ENCODE measurements at places on chromosomes 11 and 22.

- DNase-seq: no peak
Measured at GRCh38 chr11:131254254-131254653, 116.2 kb upstream of the NTM start.

- no peak for DNase-seq
Measured at GRCh38 chr11:45079943-45080719, 66.3 kb upstream of the PRDM11 start.

DNA sequence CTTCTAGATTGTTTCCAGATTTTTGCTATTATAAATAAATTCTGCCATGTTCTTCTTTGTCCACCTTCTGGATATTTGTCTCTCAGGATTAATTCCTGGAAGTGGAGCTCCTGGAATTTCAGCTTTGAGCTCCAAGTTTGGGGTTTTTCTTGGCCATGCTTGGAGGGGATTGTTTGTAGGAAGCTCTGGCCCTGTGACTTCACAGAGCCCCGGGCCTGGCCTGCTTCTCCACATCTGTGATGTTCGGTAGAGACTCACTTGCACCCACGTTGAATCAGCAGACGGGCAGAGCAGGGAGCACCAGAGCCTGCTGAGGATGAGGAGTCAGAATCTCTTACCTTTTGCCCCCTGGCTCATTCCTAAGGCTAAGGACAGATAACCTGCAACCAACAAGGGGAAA is 35.7 kb downstream of the LRRC32 start:
- no peak for DNase-seq

- no peak for DNase-seq
Measured at GRCh38 chr11:6488342-6488741, 7.0 kb downstream of the TIMM10B start.

DNA sequence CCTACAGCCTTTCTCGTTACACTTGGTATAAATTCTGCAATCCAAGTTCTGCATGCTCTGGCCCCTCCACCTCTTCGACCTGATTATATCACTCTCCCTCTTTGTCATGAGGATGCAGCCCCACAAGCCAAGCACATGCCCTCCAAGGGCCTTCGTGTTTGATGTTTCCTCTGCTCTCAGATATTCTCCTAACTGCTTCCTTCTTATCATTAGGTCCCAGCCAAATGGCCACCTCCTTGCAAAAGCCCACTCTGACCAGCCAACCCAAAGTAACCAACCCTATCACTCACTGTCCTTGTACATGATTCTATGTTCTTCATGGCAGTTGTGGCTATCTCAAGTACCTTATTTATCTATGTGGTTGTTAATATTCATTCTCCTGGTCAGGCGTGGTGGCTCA is 38.3 kb upstream of the LRRC55 start:
- no peak for DNase-seq

DNA sequence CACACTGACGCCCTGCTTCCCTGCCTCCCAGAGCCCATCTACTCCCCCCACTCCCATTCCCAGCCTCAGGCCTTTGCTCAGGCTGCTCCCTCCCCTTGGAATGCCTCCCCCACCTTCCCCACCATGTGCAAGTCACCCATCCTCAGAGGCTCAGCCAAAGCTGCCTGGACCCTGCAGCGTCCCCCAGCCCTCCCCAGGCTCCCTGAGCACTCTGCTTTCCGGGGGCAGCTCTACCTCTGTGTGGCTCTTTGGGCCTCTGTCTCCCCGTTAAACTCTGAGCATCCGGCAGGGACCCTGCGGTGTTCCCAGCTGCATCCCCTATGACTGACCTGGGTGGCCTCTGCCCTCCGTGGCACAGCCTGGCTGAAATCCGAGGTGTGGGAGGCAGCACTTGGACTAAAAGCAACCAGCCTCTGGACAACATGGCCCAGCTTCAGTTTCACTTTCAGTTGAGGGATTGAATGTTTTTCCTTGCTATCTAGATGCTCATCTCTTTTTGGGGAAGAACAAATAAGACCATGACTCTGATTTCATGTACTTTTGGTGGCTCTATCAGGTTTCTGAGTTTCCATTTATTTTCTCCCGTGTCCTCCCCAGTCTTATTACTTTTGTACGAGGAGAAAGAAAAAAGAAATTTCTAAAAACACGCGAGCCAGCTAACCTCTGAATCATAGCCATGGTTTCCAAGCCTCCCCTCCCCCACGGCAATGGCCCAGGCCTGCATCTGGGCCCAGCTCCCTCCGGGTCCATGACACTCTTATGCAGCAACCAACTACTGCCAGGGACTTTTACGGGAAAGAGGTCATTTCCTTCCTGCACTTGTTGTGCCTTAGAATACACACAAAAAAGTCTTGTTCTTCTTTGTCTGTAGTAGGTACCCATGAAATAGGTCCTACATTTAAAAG is 3.8 kb downstream of the APOL3 start:
- peak; percentile 29 for DNase-seq

DNA sequence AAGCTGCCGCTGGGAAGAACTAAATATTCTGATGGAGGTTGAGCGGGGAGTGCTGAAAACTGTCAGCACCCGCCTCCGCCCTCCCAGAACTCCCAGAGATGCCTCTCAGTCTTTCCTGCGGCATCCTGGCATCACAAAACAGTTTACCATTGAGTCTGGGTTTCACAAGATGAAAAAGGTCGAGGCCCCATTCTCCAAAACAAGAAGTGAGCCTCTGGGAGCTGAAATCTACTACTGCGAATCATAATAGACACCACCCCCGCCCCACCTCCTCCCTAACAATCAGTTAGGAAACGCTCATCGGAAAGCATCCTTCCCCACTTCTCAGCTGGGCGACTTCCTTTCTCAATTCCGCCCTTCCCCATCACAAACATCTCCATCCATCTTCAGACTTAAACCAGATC is 1.0 kb downstream of the SUN2 start:
- DNase-seq: peak; percentile 45

DNA sequence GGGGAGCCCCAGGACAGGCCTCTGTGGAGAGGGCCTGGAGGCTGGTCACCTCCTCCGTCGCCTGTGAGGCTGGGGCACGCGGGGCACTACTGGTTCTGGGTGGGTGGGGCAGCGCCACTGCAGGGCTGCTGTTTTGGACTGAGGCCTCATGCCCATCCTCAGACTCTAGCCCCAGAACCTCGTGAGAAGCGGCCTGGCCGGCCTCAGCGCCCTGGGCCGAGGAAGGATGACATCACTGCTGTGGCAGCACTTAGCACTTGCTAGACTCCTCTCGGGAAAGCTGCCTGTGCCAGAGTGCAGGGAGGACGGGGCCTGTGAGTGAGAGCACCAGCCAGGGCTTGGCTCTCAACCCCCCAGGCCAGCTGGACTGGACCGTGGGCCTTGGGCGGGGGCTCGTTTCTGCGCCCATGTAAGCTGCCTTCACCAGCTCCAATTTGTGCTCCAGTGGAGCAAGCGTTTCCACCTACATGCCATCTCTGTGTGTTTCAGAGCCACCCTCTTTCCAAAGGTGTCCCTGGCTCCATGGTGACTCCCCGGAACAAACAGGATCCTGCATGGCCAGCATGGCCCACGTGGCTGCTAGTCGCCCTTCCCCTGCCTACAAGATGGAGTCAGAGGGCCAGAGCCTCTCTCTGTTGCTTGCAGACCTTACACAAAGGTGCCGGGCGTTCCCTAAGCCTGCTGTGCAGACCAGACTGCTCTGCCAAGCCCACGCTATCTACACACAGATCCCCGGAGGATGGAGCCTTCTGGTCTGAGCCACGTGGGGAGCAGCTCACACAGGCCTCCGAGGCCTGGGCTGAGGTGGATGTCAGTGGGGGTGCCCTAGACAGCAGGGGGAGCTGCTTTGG is 102.9 kb downstream of the CTTN start:
- DNase-seq: no peak

- DNase-seq: no peak
Measured at GRCh38 chr11:32255841-32256240, 165.0 kb downstream of the RCN1 start.

DNA sequence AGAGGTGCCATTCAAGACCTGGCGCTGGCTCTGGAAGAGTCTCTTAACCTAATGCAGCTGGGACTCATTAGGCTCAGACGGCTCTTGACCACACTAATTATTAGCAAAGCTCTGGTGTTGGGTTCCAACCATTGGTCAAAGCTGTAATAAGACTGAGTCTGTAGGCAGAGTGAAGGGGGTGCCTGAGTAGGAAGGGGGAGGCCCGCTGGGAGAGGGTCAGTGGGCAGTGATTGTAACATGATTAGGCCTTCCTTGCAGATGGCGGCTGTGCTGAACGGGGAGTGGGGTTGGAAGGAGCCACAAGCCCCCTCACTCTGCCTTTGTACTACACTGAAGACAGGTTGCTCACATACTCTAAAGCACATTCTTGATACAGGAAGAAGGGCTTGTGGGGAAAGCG is 5.2 kb downstream of the SRPRA start:
- DNase-seq: no peak

GRCh38 chr11:60879971-60880588 is 12.7 kb downstream of the ZP1 start:
- DNase-seq: no peak

DNA sequence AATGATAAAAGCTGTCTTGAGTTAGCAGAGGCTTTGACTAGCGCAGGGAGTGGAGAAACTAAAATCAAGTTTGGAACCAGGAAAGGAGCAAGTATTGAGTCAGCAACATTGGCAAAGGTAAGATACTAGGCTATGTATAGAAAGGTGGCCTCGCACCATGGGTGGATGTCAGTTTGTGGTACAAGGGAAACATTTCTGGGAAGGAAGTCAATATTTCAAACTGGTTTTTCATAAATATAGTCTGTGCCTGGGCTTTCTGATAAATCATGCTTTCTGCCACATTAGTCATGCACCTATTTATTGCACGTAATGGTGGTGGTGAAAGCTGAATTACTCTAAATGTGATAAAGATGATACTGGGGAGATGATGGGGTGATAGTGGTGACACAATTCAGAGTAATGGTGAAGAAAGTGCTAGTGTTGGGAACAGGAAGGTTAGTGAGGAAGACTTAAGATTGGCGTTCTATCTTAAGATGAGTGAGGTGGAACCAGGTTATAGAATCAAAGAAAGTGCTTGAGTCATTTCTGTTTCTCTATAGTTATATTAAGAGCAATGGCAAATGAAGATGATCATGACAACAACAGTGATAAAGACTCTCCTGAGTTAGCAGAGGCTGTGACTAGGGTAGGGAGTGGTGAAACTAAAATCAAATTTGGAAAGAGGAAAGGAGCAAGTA is 729.0 kb downstream of the FAM181B start:
- no peak for DNase-seq

GRCh38 chr11:118099838-118100556 is 13.2 kb upstream of the SMIM35 start:
- DNase-seq: no peak

DNA sequence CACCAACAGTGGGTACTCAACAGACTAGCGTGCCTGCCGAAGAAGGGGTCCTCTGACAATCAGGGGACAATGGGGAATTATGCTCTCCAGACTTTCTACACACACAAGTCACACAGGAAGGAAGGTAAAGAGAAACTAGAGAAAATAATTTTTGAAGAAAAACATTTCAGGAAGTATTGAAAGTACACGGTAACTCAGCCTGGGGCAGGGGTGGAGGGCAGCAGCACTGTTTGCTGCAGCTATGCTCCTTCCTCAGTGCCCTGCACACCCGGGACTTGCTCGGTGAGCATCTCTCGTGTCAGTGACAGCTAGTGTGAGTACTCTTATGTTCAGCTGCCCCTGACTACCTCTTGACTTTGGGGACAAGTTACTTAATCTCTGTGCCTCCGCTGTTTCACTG is 18.0 kb upstream of the APOA1 start:
- no peak for DNase-seq

GRCh38 chr11:35792846-35793192 is 130.2 kb downstream of the TRIM44 start:
- no peak for DNase-seq

- no peak for DNase-seq
Measured at GRCh38 chr11:27619039-27619574, 81.1 kb downstream of the BDNF start.

DNA sequence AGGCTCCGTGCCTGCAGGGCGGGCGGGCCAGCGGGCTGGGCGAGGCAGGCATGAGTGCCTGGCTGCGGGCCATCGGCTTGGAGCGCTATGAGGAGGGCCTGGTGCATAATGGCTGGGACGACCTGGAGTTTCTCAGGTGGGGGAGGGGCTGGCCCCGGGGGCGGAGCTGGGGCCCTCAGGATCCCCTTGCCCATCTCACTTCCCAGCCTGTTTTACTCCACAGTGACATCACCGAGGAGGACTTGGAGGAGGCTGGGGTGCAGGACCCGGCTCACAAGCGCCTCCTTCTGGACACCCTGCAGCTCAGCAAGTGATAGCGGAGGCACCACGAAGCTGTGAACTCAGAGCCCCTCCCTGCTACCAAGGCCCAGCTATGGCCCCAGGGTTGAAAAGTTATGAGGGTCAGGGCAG is 5.9 kb downstream of the PHOX2A start:
- peak; percentile 58 for DNase-seq

DNA sequence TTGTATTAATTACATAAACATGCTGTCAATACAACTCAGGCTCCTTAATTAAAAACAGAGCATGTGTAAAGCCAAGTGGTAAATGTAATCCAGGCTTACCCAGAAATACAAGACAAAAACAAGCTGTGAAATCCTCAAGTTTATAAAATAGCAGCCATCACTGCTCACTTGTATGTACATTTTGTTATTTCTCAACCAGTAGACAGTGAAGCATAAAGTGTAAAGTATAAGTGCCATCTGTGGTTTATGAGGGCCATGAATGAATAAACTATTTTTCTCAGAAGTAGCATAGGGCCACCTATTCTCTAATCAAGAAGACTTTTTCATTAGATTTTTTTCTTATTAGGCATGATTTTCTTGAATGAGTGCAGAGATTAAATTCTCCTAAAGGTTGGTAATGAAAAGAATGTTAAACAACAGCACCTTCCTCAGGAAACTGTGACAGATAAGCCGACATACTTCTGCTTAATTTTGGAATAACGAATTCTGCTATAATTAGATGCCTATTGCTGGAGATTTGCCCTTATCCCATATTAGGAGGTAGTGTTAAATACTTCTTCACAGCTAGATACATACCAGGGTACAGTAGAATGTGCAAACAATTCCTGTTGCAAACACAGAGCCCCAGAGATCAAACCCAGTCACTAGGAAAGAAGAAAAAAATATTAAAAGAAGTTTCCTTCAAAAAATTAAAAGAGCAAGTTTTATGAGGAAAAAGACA is 13.0 kb downstream of the SLC5A12 start:
- DNase-seq: no peak

DNA sequence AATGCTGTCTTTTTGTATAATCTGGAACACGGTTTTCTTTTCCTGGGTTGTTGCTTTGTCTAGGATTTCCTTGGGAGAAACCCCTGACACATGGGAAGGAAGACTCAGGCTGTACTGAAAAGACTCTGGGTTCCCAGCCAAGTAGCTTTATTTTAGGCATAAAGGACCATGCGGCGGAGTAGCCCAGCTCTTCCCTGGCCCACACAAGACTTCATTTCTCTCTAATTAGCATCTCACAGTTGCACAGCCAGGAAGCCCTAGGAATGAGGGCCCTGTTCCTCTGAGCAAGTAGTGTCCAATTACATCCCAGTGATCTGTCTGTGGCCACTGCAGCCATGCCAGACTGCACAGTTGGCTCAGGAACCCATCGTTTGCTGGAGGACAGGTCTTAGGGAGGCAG is 319.5 kb downstream of the TENM4 start:
- DNase-seq: no peak

GRCh38 chr11:2207773-2208621 is 36.4 kb upstream of the TH start:
- no peak for DNase-seq

GRCh38 chr11:119018074-119018938 is at the start of the genes RPS25 and TRAPPC4:
TSS of gene RPS25 (minus strand) at chr11:119018343. CDS start at chr11:119018284, 59 bp downstream.
TSS of gene TRAPPC4 (plus strand) at chr11:119018766. CDS start at chr11:119018796, 30 bp downstream.
- peak; percentile 92 for DNase-seq

GRCh38 chr11:72577271-72577721 is 96.9 kb downstream of the PDE2A start:
- no peak for DNase-seq

GRCh38 chr11:122714484-122714883 is 59.0 kb downstream of the UBASH3B start:
- no peak for DNase-seq

Data from bone marrow (tissue), 2 donors.